Activated CD4-positive, alpha-beta T cell treated with anti-CD3 and anti-CD28 coated beads, Interleukin-2, amount 50 U/mL, for 24 hours (primary cell): ENCODE measurements at places on chromosomes 13 and 19.

DNA sequence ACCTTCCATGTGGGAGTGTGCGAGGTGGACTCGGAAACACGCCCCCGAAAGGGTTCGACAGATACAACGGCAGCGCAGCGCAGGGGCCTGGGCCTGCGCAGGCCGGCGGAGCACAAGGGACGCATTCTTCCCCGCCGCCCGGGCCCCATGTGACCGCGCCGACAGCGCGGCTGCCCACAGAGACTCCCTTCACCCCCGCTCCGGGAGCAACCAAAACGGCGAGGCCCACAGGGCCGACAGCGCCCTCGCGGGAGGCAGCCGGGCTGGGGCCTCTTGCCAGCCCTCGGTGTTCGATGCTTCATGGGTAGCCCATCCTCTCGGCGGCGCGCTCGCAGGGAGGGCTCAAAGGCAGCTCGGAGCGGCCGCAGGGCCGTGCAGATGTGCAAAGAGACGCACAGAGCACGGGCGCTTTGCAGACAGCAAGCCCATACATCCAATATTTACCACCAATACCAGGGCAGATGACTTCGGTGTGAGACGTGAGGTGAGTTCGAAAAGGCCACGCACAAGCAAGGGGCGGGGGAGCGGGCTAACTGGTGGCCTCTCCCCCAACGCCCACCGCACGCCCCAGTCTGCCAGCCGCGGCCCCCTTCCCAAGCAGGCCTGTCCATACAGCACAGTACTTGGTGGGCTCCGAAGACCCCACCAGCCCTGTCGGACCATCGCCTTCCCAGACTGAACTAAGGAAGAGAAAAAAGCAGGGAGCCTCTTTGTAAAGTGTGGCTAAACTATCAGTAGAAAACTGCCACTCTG, 89.9 kb downstream of the CRYL1 start:
- no peak for DNase-seq

DNA sequence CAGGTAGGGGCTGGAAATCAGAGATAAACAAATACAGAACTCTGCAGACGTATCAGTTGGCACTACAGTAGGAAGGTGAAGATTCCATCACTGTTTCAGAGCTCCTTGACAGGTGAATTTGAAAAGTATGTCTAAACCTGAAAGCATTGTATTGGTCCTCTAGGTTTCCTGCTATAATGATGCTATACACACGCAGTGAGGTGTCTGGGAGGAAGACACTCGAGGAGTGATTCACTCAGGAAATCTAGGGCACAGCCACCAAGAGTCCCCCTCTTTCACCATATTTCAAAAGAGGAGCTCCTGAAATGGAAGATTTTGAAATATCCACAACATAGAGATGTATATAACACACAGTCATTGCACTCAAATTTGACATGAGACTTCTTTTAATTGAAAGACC, 331.0 kb upstream of the DACH1 start:
- DNase-seq: no peak

DNA sequence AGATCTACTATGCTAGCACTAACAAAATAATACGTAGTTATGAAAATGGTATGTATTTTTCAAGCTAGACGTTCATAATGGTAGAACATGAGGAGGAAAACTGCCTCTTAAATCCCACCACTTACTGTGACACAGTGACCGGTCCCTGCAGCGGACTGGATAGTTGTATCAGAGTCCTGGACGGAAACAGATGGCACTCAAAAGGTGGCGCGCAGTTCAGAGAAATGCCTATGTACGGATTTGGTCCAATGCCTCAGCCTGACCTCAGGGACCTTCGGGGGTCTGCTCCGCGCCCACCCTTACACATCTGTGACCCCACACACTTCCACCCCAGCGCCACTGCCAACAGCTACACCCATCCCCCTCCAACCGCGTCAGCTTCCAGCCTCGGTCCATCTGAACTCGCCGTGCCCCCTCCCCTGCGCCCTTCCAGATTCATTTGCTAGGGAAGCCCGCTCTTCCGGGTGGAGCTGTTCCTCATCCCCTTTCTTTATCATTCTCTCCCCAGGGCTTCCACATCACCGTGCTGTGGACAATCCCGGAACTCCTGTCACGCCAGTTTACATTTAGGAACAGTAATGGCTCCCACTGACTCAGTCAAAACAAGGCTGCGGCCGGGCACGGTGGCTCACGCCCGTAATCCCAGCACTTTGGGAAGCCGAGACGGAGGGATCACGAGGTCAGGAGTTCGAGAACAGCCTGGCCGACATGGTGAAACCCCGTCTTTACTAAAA, 792 bp upstream of the LENG8 start:
- no peak for DNase-seq

DNA sequence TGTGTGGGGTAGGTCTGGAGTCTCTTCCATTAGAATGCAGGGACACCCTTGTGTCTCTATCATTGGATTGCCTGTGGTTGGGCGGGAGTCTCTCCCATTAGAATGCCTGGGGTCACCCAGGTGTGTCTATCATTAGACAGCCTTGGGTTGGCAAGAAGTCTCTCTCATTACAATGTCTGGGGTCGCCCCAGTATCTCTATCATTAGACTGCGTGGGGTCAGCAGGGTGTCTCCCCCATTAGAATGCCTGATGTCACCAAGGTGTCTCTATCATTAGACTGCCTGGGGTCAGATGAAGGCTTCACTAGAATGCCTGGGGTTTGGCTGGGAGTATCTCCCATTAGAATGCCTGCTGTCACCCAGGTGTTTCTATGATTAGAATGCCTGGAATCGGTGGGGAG, 1539.0 kb downstream of the UQCRFS1 start:
- no peak for DNase-seq

GRCh38 chr19:42461700-42462324, 19.1 kb upstream of the CXCL17 start:
- DNase-seq: no peak

DNA sequence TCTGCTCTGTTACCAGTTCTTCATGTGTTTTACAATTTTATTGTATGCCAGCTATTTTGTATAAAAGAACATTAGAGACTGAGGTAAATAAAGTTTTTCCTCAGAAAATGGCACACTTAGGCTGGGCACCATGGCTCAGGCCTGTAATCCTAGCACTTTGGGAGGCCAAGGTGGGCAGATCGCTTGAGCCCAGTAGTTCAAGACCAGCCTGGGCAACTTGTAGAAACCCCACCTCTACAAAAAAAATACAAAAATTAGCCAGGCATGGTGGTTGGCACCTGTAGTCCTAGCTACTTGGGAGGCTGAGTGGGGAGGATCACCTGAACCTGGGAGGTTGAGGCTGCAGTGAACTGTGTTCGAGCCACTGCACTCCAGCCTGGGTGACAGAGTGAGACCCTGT, 32.0 kb downstream of the CCDC8 start:
- DNase-seq: no peak

DNA sequence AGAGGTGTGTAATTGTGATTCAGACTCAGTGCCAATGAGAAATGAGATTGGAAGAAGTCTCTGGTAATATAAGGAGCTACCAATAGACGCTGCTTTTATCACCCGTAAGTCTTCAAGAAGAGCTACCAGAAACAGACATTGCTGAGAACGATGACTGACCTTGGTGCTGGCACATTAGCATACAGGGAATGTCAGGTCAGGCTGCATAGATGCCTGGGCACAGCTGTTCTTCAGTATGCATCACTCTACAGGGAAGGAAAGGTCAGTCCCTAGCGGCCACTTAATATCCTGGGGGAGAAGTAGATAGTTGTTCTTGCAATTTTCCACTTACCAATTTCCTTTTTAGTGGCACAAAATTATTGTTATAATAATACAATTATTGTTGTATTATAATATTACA, 380.4 kb downstream of the PCDH9 start:
- DNase-seq: no peak

DNA sequence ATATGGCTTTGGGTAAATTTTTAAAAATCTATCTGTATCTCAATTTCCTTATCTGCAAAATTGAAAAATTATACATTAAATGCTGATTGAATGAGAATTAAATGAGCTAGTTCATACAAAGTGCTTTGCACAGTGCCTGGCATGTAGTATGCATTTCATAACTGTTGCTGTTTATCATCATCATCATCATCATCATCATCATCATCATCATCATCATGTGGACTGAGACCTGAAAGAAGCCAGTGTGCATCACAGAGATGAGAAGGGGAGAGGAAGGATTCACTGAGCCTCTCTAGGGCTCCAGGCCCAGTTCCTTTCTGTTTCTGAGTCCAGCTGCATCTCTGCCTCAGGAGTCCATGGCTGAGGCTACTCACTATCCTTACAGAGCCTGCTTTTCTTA, 6.9 kb upstream of the ZC3H13 start:
- DNase-seq: no peak

- no peak for DNase-seq
Observed at GRCh38 chr13:113607056-113607888, 22.7 kb downstream of the TFDP1 start.

GRCh38 chr19:40442328-40443130, 1.6 kb downstream of the SERTAD3 start:
- DNase-seq: no peak

DNA sequence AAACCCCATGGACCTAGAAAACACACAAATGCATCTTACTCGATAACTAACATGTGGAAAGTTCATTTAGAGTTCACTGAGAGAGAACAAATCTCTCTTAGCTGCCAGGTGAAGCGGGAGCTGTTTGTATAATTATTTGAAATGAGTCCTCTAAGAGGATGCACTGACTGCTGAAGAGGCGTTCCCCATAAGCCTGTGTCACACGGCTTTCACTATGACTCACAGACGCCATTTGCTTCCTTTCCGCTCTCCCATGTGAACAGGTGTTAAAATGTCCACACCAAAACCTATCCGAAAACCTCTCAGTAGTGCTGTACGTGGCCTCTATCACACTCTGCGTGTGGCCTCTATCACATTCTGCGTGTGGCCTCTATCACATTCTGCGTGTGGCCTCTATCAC, 101.8 kb downstream of the SOX1 start:
- no peak for DNase-seq

- DNase-seq: no peak
Observed at GRCh38 chr19:47161876-47162489, 31.3 kb downstream of the SAE1 start.

GRCh38 chr13:30121244-30121643, 186.1 kb downstream of the KATNAL1 start:
- DNase-seq: no peak

DNA sequence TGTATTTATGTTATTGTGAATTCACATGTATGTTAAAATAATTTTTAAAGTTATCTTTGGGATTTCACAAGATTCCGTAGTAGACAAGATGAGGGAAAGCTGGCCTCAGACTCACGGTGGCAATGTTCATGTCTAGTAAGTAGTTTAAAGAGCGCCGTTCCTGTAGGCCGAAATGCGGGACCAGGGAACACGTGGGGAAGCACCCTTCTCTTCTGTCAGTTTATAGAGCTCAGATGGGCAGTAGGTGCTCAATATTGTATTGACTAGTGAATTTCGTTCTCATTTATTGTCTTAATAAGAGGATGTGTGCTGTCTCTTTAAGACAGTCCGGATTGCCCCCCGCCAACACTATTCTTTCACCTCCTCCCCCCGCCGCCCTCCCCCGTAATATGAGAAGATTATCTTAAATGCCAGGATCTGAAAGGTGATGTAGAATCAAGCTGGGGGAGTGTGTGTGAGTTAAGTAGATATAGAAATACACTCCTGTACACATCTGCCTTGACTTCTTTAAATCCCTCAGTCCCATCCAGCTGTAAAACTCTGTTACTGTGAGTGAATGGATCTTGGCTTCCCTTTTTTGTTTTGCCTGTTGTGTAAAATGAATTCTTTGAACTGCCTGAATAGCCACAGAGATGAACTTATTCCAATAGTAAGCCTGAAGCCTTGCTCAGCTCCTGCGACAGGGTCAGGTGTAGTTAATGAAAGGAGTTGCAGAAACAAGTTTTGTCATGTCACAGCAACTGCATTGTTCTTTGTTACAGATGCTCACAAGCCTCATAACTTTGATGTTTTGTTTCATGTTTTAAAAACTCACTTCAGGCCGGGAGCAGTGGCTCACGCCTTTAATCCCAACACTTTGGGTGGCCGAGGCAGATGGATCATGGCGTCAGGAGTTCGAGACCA, 1.3 kb downstream of the LAMP1 start:
- DNase-seq: no peak

- DNase-seq: no peak
Observed at GRCh38 chr13:98372876-98373275, 195.8 kb upstream of the RNF113B start.

GRCh38 chr19:29189033-29189360, 24.0 kb downstream of the UQCRFS1 start:
- no peak for DNase-seq

DNA sequence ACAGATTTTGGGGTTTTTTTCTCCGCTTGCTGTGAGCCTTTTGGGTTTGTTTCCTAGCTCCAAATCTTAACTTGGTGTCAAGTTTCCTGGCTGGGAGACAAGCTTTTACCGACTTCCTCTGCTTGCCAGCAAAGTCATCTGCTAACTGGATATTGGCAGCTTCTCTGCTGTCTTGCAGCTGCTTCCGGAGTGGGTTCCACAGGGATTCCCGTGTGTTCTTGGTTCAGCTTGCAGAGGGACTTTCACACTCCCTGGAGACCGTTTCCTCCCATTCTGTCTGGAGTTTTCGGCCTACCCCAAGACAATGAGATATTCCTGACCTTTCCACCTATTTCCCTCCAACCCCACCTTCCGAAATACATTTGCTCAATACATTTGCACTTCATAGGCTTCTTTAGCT, 2.2 kb upstream of the COLGALT1 start:
- no peak for DNase-seq

- peak; percentile 99 for DNase-seq
Observed at GRCh38 chr19:15555759-15556633, 47.7 kb downstream of the CYP4F22 start.

DNA sequence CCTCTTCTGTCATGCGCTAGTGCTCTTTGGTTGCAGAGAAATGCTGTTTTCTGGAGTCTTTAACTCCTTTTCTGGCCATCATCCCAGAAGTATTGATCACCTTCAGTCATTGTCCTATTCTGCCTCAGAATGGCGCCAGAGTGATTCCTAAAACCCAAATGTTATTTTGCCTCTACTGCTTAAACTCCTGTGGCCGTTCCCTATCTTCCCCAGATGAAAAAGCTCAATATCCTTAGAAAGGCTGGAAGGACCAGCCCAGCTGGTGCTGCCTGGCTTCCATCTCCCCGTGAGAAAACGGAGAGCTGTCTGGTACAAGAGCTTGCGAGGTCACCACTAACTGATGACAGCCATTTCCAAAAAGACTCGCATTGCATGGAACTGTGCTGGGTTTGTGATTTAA, 179.1 kb downstream of the RBM26 start:
- DNase-seq: no peak

DNA sequence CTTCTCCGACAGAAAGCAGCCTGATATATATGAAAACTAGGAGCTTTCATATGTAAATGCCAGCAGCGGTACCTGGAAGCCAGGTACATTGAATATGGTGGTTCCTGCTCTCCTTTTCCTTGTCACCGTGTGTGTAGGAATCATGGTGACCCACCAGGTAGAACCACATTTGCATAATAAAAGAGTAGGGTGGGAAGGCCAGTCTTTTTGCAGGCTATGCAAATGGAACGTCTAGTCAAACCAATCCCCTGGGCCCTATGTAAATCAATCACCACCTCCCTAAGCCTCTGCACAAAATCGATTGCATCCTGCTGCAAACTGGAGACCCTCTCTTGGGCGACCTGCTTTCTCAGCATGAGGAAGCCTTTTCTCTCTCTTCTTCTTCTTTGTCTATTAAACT, 22.2 kb upstream of the ZNF181 start:
- DNase-seq: no peak

GRCh38 chr13:59755632-59756290, 408.0 kb downstream of the DIAPH3 start:
- no peak for DNase-seq

- DNase-seq: no peak
Observed at GRCh38 chr19:38979812-38980211, 4.3 kb upstream of the FBXO17 start.

GRCh38 chr19:30884146-30884812, 465.0 kb downstream of the TSHZ3 start:
- no peak for DNase-seq
